ENCODE measurements at places on chromosomes 5 and 9.

DNA sequence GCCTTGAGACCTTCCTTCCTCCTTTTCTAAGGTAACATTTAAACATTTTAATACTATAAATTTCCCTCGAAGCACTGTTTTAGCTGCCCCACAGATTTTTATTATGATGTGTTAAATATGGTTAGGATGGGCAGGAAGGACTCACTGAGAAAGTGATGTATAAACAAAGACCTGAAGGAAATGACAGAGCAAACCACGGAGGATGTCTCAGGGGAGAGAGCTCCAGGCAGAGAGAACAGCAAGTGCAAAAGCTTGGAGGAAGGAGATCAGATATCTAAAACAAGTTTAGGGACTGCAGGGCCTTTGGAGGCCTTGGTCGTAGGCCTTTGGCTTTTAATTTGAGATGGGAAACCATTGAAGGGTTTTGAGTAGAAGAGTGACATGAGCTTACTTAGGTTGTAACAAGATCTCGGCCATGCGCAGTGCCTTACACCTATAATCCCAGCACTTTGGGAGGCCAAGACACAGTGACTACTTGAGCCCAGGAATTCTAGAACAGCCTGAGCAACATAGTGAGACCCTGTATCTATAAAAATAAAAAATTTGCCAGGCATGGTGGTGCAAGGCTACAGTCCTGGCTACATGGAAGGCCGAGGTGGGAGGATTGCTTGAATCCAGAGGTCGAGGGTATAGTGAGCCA, 35.5 kb upstream of the LRRTM2 start:
- DNase-seq, result no peak

- DNase-seq, result no peak
Observed at GRCh38 chr9:129524582-129525270, 96.2 kb downstream of the C9orf50 start.

DNA sequence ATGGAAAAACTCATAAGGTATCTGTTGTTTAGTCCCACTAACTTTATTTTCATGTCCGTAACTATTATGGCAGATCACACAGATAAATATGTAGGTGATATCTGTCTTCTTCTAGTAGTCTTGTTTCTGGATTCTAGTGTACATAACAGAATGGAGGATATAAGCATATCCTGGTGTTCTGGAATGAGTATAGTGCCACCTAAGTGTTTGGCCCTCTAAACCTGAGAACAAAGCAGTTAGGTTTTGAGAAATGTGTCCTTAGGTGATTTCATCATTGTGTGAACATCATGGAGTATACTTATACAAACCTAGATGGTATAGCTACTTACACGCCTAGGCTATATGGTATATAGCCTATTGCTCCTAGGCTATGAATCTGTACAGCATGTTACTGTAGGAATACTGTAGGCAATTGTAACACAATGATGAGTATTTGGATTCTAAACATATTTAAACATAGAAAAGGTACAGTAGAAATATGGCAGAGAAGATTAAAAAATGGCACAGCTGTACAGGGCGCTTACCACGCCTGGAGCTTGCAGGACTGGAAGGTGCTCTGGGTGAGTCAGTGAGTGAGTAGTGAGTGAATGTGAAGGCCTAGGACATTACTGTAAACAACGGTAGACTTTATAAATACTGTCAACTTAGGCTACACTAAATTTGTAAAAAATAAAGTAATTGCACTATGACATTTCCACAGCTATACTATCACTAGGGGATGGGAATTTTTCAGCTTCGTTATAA, 150.3 kb upstream of the SLC24A2 start:
- no peak for DNase-seq

GRCh38 chr9:125902831-125903512, 155.8 kb downstream of the PBX3 start:
- DNase-seq, result no peak

- no peak for DNase-seq
Observed at GRCh38 chr5:78649861-78650496, 1.4 kb upstream of the LHFPL2 start.

- no peak for DNase-seq
Observed at GRCh38 chr5:142204219-142204618, 95.6 kb downstream of the NDFIP1 start.

DNA sequence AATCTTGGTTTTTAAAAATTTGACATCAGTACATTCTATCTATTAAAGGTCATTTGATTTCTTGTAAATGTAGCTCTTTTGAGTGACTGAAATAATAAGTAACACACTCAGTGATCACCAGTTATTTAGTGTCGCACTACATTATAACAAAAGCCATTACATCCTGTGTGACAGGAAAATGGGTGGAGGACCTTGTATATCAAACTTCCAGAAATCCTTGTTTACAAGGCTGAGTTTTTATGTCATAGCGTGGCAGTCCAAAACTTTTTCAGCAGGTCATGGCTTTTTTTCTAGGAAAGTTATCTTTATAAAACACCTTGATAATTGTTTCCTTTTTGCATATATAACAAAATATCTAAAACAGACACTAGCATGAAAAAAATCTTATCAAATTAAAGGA, 14.4 kb upstream of the ITGA1 start:
- no peak for DNase-seq

- DNase-seq, result peak; percentile 5
Observed at GRCh38 chr5:42005561-42006153, 80.6 kb downstream of the FBXO4 start.

DNA sequence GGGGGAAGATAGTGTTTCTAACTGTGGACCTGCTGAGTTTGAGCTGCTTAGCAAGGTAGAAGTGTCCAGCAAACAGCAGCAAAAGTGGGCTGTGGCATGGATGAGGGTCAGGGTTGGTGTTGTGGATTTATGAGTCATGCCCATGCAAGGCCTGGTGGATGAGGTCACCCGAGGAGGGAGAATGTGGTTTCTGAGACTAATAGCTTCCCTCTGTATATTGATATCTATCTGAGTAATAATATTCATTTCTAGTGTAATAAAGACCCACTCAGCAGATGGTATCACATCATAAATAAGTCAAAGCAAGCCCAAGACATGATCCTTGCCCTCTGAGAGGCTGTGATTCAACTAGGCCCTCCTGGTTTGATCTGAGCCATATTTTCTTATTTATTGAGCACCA, 597.8 kb upstream of the CLINT1 start:
- DNase-seq, result no peak

GRCh38 chr9:113922160-113922559, 46.1 kb downstream of the ZNF618 start:
- DNase-seq, result no peak

- no peak for DNase-seq
Observed at GRCh38 chr5:170362102-170362501, 27.1 kb downstream of the KCNMB1 start.

GRCh38 chr5:179193746-179194145, 133.6 kb downstream of the ZNF354C start:
- DNase-seq, result no peak

Measured in CD4-positive, alpha-beta T cell treated with Interleukin-2 at 100 ng/mL for 4 hours (primary cell).